Activated CD8-positive, alpha-beta memory T cell treated with anti-CD3 and anti-CD28 coated beads for 1 hour (primary cell): ENCODE measurements at places on chromosomes 5 and 9.

- no peak for DNase-seq
These were observed 9.3 kb upstream of the RNF145 start for GRCh38 chr5:159218595-159219023.

GRCh38 chr5:110851357-110851756 lies 112.5 kb downstream of the SLC25A46 start:
- no peak for DNase-seq

DNA sequence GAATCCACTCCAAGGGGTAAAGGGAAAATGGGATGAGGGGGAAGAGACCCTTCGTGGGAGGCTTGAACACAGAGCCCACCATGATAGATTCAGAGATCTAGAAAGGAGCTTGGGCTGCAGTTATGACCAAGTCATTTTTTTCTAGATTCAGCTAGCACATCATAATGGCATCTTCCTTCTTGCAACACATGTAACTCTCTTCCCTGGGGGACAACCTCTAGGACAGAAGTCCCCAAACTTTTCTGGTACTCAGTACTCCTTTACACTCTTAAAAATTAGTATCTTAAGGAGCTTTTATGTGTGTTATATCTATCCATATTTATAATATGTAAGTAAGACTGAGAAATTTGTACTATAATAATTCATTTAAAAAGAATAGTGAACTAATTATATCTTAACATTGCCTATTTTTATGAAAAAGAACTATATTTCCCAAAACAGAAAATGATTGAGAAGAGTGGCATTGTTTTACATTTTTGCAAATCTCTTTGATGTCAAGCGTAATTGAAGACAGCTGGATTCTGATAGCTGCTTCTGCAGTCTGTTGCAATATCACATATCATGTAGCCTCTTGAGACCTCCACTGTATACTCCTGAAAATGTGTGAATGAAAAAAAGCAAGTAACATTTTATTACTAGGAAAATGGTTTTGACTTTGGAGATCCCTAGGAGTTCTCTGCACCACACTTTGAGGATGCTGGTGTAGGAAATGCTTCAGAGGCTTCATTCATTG lies 875 bp downstream of the ACO1 start:
- DNase-seq = no peak

DNA sequence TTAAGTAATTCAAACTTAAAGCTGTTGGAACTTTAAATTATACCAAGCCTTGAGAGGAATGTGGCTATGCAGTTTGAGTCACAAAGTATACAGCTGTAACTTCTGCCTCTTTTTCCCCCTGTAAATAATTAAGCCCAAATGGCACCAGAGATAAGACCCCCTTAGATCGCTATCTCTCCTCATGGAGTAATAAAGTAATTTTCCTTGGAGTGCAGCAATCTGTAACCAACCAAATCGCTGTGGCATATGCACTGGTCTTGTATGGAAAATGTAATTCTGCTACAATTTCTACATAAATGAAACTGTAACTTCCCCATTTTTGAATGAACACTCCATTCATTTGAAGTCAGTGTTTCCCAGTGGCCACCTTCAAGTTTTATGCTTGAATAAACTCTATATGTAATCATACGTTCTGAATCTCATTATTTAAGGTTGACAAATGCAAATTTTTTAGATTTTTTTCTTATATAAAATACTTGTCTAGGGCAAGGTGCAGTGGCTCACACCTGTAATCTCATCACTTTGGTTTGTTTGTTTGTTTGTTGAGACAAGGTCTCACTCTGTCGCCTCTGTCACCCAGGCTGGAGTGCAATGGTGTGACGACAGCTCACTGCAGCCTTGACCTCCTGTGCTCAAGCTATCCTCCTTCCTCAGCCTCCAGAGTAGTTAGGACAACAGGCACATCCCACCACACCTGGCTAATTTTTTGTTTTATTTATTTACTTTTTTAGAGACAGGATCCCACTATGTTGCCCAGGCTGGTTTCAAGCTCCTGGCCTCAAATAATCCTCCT lies 12.3 kb downstream of the SUSD1 start:
- DNase-seq = no peak

DNA sequence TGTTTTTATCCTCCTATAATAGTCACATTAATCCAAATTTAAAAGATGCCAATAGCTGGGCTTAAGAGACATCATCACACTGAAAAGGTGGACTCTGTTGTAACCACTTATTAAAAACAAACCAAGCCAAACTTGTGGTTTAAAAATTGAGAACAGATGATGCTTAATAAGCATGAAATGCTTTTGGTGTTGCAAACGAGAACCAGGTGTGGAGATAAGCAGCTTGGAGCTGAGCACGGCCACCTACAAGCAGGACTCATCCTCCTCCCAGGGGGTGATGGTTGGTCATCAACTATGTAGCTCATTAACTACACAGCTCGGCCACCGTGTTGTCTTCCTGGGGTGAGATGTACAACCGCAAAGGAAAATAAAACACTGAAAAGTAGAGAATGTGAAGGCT lies 154.4 kb downstream of the NPR3 start:
- no peak for DNase-seq

DNA sequence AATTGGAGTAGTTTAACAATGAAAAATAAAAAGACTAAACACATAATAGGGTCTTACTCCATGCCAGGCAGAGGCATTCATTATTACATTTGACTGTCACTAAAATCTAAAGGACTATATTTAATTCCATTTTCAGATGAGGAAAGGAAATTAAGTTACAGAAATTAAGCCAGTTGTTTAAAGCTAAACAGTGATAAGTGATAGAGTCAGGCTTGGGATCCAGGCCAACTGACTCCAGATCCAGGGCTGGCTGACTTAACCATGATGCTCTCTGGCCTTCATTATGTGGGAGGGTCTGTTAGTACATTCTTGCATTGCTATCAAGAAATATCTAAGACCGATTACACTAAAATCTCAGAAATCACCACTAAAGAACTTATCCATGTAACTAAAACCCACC lies 107.2 kb downstream of the ARHGEF28 start:
- no peak for DNase-seq

DNA sequence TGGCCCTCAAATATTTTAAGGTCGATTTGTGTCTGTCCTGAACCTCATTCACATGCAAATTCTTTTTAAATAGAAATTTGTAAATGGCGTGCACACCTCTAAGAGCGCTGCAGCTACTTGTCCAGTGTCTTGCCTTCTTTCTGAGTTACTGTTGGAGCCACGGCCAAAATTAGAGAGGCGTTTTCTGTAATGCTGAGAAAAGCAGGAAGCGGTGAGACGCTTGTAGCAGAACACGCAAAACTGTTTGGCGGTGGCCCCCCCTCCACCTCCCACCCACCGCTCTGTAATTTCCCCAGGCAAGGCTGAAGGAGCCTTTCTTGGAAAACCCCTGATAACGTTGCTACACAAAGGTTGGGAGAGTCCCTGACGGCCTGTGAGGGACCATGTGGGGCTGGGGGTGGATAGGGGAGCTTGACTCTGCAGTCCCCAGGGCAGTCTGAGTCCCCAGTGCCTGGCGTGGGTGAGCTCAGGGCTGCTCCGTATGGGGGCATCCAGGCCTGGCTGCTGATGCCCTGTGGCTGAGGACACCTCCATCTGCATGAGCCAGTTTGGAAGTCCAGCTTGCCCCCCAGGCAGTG lies 96.5 kb downstream of the GADD45G start:
- peak; percentile 0 for DNase-seq

DNA sequence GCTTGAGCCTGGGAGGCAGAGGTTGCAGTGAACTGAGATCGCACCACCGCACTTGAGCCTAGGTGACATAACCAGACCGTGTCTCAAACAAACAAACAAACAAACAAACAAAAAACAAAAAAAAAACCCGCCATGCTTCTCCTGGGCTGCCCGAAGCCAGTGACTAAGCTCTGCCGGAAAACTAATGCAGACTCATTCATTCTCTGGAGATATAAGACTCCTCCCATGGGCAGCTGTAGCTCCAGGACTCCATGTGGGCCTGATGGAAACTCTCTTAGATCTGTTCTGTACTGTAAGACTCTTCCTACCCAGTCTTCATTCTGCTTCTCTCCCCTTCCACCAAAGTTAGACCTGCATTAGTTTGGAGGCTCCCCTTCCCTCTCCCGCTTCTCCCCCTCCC lies 11.1 kb downstream of the GLDC start:
- DNase-seq = no peak

DNA sequence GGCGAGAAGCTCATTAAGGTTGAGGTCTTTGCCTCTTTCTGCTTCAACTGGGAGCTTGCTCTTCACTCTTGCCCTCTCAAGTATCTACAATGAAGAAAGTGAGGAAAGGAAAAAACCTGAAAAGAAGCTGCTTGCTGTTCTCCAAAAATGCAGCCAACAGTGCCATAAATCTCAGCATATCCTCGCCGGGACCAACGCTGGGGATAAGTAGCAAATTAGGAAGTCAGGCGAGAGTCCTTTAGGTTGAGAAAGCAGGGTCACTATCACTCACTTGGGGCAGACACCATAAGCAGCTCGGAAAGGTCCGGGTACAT lies 399 bp downstream of the NUP155 start:
- no peak for DNase-seq

DNA sequence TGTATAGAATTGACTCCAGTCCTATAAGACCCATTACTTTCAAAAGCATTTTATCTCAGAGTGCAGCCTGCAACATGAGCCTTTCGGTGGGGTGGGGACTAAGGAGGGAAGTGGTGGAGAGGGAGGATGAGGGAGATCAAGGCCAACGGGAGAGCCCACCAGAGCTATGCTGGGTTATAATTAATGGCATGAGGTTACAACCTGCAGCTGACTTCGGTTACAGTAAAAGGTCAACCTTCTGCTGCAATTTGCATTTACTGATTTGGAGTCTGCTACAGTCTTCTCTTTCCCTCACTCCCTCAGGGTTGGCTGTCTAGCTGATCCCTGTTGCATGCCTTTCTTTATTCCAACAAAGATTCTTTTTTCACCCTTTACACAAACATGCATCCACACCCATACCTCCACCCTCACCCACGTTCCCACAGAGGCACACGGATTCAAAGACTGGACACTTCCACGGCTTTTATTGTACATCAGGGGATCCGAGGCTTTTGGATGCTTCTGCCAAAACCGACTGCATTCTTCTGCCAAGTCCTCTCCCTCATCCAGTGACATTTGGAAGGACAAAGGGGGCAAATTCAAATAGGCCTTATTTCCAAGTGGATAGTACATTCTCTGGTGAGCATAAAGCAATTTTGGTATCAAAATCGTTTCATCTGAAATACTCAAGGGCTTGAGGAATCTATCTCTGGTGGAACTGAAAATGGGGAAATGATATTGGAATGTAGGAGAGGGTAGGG lies 381.2 kb downstream of the NFIB start:
- DNase-seq = no peak

- DNase-seq = no peak
These were observed 188.8 kb downstream of the NTRK2 start for GRCh38 chr9:84858364-84858763.

DNA sequence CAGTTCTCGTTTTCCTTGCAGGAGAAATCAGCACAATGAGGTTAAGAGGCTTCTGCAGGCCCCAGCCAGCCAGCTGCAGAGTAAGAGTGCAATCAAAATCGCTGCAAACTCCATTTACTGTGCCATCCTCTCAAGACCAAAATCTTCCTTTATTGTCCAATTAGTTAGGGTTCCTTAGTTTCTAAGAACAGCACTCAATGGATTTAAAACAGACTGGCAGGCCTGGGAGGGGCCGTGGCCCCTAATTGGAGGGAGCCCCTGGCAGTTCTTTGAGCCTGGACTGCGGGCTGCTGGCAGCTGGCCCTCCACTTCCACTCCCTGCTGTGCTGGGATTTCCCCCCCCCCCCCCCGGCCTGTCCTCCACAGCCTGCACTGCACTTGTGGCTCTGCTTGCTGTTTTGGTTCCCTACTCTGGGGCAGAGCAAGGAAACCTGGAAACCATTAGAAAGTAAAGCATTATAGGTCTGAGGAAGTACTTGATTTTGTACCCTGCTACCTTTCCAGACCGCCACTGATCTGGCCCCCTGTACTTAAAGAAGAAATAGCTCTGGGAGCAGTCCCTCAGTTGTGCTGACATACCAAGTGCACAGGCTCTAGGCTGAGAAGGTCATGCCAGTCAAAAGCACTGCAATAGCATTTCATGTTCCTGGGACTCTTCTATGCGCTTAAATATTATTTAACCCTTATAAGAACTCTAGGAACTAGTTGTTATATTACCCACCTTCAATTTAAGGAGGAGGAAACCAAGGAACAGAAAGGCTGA lies 129.0 kb downstream of the APBA1 start:
- DNase-seq = no peak
